ENCODE measurements at places on chromosomes 1 and 21.

DNA sequence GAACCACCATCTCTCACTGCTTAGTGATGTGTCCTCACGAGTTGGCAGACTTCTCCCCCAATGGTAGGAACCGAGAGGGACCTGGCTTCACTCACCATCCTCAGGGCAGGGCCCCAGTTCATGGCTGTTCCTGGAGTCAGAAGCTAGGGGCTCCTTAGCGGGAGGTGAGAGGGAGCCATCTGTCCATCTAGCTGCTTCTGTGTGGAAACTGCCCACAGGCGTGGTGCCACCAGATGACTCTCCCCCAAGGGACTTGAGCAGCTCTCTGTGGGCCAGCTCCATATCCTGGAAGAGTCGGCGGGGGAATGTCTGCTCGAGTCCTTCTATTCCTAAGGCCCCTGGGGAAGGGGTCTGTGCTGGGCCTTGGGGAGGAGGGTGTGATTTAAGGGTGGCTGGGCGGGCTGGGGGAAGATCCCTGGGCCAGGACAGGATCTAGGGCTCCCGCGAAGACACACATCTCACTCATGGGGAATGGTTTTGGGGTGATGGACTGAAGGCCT is 16.3 kb downstream of the LRRC71 start:
- no peak for DNase-seq

DNA sequence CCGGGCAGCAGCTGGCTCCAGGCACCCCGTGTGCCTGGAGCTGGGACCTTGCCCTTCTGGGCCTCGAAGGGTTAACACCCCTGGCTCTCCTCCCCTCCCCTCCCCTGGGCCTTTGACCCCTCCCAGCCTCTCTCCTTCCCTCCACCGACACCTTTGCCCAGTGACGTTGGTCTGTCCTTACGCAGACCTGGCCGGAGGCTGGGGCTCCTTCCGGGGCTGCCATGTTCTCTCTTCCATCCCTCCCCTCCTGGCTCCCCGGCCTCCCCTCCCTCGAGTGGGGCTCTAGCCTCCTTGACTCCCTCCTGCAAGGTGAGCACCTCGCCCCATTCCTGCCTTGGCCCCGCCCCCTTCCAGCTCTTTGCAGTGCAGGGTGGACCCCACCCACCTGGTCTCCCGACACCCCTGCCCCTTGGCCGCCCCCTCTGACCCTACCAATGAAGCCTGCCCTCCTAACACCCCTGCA is at the start of gene TMEM82:
TMEM82 (plus strand) TSS at position 161 of the 463 bp plus-strand sequence; CDS start at position 222, 61 bp downstream.
- no peak for DNase-seq

DNA sequence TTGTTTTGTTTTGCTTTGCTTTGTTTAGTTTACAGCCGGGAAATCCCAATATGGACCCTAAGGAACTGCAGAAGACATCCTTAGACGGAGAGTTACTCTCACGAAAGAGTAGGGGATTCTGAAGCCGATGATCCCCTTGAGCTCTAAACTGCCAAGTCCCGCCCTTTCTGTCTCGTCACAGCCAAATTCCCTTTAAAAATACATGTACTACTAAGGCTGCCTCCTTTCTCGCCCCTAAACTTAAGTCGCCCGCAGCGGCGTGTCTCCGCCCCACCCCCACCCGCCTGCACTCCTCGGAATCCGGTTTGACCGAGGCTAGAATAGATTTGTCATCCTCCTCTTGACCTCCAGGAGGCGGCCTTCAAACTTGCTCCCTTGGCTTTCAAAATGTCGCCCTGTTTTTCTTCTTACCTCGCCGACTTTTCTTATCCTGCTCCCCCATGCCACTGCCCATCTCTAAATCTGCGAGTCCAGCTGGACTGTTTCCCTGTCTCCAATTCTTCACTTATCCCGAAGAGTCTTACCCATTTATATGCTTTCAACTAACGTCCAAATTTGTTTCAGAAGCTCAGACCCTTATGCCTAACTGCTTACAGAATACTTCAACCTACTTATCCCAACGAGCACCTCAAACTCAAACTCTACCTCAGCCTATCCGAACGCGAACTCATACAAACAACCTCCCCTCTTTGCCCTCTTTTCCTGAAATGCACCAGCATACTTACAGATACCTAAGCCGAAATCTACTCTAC is 10.9 kb upstream of the BOLA1 start:
- peak; percentile 97 for DNase-seq

- DNase-seq = no peak
Observed at GRCh38 chr1:114551400-114551799, 30.0 kb downstream of the BCAS2 start.

DNA sequence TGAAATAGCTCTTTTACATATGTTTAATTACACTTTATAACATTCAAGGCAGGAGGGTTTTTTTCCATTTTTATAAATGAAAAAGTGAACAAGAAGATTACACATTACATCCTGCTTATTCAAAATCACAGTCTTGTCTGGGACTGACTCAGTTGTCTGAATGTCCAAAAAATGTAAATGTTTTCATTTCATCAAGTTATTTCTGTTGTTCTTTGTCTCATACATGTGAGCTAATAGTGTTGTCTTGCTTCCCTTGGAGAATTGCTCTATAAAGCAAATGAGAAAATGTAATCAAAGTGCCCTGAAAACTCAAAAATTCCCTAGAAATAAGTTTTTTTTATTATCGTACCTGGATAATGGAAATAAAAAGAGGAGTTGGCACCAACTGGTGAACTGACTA is 242.9 kb downstream of the GRIK1 start:
- DNase-seq = no peak

DNA sequence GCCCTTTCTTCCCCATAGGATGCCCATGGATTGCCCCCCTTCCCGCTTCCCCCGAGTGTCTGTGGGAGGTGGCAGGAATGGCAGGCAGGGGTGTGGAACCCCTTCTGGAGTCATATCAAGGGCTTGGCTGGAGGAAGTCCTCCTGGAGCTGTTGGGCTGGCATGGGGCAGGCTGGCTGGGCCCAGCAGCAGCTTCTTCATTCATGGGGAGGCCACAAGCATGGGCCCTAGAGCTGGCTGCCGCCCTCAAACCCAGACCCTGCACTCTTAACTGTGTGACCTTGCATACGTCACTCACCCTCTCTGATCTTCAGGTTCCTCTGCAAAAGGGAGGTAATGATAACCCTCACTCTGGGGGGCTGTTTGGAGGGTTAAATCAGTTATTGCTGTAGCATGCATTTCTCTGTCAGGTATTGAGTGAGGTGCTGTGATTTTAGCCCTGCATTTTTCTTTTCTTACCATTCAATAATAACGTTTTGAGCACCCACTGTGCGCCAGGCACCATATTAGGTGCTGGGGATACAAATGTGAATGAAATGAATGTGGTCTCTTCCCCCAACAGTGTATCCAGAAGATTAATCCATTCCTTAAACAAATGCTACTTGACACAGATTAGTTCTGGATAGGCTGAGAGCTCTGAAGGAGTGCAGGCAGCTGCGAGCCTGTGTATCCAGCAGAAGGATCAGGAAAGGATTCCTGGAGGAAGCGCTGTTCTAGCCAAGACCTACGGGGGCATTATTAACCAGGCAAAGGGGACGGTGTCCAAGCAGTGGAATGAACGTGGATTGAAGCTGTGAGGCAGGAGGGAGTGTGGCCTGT is 9.3 kb downstream of the PCSK9 start:
- DNase-seq = no peak

GRCh38 chr1:175875556-175875955 is 132.2 kb upstream of the TNR start:
- DNase-seq = no peak

- DNase-seq = no peak
Observed at GRCh38 chr1:72781038-72781437, 498.7 kb upstream of the NEGR1 start.

DNA sequence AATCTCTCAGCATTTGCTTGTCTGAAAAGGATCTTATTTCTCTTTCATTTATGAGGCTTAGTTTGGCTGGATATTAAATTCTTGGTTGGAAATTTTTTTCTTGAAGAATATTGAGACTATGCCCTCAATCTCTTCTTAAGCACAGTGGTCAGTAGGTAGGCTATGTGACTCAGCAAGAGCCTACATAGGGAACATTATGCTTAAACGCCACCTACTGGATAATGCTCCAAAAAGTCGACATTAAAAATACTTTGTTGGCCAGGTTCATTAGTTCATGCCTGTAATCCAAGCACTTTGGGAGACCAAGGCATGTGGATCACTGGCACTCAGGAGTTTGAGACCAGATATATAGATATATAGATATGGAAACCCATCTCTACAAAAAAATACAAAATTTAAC is 678.0 kb upstream of the USP24 start:
- no peak for DNase-seq

- no peak for DNase-seq
Observed at GRCh38 chr1:26066857-26067256, 573 bp downstream of the TRIM63 start.

GRCh38 chr1:151175041-151175741 is 590 bp downstream of the TMOD4 start:
- no peak for DNase-seq

DNA sequence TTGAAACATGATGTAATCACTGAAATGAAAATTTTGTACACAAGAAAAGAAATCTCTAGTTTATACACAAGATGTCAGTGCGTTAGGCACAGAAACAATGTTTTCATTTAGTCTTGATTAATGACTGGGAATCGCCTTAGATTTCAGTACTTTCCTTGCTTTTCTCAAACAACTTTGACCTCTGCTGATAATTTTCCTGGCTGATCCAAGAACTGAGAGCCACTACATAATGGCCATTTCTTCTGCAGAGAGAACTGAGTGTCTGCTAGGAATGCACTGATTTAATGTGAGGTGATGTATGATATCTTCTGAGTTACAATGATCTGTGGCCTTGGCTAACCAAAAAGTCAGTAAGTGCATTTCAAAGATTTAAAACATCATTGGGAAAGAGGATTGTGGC is 308.1 kb downstream of the CTH start:
- no peak for DNase-seq

DNA sequence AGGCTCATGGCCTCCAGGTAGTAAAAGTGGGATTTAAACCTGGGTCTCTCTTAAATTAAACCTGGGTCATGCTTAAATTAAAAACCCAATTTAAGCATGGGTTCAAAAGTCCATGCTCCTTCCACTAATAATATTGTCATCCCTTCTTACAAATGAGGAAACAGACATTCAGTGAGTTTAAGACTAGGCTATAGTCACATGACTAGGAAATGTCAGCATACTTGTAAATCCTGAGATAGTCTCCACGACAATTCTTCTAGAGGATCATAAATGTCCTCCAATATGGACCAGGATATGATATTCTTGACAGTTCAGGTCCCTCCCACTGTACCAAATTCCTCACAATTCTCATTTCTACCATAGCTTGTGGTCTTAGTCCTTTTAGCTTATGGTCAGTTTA is 10.5 kb upstream of the IGFN1 start:
- DNase-seq = no peak

DNA sequence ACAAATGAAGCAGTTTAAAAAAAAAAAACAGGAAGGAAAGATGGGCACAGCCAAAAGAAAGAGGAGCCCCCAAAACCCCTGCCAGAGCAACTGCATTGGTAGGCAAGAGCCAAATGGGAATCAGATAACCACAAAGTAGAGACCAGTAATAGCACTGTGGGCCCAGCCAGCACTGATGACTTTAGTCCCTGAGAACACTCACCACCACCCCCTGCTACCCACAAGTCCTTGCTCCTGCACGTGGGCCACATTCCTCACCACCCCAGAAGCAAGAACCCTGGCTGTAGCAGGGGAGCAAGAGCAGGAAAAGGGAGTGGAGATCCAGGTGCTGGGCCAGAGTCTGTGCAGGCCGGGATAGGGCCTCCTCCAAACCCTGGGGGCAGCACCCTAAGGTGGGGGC is 86.1 kb downstream of the RRAGC start:
- no peak for DNase-seq

DNA sequence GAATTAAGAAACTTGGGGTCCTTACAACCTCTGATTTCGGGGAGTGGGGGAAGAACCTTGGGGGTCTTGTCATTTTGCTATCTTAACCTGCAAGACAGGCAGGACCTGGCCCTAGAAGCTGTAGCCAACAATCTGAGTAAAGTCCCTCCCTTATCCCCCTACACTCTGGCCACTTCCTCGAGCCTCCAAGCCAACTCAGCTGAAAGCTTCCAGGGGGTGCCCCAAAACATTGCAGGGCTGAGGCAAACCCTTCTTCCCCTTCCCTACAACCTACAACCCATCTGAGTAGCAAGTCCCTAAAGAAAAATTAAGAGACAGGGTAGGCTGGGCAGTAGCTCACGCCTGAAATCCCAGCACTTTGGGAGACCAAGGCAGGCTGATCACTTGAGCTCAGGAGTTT is 5.0 kb downstream of the CERS2 start:
- DNase-seq = no peak

DNA sequence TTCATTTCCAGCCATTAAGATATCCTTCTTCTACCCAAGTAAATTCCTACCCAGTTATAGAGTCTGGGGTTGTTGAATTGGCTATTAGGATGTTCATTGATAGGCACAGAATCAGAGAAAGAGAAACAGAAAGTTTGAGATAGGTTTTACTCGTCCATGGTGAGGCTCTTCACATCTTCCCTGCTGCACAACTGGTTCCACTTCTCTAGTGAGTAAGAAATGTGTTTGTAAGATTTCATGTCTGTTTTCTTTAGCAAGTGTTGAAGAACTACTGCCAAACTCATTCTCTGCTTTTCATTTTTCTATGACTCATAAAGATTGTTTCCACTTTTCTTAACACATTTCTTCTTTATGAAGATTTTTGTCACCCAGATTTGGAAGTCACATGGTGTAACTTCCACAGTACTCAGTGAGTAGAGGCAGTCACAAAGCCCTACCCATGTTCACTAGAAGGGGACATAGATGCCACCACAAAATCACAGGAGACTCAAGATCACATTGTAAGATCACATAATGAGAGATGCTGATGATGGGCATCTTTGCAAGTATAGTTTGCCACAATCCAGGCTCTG is 152.3 kb downstream of the SNX7 start:
- DNase-seq = no peak

DNA sequence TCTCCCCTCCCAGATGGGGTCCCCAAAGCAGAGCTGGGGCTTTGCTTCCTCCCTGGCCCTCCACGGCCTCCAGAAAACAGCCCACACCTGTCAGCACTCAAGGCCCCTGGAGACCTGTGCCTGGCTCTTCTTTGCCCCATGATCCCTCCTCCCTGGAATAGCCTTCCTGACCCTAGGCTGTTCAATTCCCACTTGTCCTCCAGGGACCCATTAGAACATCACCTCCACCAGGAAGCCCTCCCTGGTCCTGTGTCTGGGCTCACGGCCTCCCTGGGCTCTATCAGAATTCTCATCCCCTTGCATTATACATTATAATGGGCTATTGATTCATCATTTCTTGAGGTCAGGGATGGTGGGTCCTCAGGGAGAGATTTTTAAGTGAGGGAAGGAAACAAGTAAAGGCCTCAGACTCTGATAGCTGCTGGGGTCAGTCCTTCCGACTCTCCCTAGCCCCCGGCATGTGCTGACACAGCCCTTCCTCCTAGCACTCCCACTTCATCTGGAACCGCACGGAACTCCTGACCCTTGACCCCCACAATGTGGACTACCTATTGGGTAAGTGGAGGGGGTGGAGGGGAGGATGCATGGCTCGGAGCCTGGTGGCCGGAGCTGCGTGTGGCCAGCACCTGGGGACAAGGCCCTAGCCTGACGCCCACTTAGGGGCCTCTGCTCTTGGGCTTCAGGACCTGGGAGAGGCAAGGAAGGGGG is 60.8 kb downstream of the ALPL start:
- no peak for DNase-seq

All from DMS79 treated with DMSO at 0.1 percent for 48 hours (cell line).